ENCODE measurements at places on chromosomes 6 and 20.
A peak's percentile ranks its signal among the peaks of the same experiment; 100 is the strongest.

DNA sequence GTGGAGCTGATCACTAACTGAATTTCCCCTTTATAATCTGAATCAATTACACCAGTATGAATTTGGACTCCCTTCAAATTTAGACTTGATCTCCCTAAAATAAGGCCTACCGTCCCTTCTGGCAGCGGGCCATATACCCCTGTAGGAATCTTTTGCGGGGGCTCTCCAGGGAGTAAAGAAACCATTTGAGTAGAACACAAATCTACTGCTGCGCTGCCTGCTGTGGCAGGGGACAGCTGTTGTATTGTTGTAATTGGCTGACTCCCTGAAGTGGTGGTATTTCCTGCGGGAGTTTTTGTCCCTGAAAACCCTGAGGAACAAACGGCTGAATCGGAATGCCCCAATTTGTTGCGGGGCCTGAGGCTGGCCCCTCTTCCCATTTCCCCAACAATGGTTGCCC lies 16.0 kb upstream of the PTCRA start:
- no peak for DNase-seq

- DNase-seq = no peak
Observed at GRCh38 chr20:51610111-51610510, 67.6 kb upstream of the NFATC2 start.

DNA sequence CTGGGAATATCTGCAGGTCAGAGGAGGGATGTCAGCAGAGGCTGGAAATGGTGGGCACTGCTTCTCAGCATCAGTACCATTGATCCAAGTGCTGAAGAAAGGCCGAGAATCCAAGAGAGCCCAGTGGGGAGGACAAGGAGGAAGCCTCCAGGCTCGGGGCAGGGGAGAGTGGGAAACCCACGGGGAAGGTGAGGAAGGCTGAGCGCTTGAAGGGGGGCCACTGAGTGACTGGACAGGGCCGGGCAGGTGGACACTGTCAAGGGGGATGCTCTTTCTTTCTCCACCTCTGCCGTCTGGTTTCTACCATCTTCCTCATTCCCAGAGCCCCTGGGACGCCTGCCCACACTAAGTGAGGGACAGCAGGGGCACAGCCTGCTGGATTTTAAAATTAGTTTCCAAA lies 335.0 kb downstream of the CDH4 start:
- no peak for DNase-seq

DNA sequence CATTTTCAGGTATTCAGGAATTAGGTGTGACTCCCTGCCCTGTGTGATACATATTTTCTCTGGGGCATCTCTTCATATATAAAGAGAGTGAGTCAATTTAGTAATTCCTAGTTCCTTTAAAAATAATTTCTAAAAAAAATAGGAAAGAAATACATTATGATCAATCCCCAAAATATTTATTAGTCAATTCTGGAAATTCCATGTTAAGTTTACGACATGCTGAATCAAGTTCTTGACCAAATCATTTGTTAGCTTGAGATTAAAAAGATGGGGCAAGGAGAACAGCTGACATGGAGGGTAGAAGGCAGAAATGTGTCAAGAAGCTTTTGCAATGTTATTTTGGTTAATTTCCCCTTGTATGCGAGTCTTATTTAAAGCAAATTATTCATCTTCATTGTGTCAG lies 22.7 kb upstream of the PRDM1 start:
- no peak for DNase-seq

DNA sequence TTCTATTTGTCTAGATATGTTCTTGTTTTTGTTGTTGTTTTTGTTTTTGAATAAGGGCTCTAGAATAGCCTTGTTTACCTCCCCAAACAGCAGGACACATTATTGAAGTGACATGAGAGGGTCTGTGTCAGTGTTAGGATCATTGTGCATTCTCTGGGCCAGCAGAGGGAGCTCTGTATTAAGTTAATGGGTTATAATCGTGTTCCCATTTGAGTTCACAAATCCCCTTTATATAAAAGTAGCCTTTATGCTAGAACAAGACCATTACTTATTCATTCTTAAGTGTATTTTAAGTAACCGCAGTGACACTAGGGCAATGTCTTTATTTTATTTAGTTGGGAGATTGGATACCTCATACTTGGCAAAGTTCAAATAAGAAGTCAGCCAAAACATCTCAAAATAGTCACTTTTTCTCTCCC lies 44.8 kb downstream of the STK4 start:
- DNase-seq = peak; percentile 47

GRCh38 chr6:79801362-79801761 lies 146.0 kb downstream of the ELOVL4 start:
- DNase-seq = no peak

- no peak for DNase-seq
Observed at GRCh38 chr20:24672886-24673677, 203.7 kb downstream of the SYNDIG1 start.

DNA sequence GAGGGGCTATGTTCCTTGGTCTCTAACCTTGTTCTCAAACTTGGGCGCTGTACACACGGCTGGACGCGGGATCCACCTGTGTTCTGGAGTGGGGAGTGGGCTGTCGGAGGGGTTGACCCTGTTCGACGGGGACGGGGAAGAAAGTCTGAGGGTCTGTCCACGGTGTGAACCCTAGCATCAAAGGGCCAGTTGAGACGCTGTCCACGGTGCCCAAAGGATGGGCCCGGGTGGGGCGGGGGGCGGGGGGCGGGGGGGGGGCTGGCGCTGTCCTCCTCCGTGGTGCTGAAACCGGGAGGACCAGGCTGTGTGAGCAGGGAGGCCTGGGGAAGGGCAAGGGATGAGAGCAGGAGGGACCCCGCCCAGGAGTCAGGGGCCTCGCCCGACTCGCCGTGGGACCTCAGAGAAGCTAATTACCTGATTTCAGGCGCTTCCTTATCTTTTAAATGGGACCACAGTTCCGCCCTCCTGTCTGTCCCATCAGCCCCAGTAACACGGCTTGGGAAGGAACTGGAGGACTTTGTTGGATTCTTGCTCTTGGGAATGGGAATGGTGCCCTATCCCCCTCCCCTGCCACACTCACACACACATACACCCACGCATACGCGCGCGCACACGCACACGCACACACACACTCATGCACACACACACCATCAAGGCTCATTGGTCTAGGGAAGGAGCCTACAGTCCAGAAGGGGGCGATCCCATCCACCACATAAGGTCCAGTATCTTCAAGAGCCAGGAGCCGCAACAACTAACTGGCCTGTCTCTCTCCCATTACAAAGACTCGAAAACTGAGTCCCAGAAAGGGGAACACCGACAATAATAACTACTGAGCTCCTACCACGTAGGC lies 1.0 kb upstream of the VSTM2L start:
- DNase-seq = peak; percentile 11

DNA sequence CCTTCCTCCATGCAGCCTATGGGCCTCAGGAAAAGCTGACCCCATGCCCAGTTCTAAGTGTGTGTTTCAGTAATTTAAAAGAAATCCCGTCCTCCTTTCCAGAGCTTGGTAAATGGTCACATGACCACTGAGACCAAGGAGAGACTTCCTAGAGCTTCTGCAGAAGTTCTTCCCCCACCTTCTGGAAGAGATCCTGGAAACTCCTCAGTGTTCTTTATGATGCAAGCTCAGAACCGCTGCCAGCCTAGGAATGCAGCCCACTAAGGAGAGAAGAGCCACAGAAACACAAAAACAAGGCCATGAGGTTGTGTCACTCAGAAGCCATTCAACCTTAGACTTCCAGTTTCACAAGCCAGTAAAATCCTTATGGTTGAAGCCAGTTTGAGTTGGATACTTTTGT lies 348.4 kb downstream of the TPBG start:
- DNase-seq = no peak

- DNase-seq = no peak
Observed at GRCh38 chr6:150586850-150587359, 12.8 kb upstream of the PLEKHG1 start.

GRCh38 chr6:127332383-127332961 lies 10.9 kb downstream of the ECHDC1 start:
- no peak for DNase-seq

- no peak for DNase-seq
Observed at GRCh38 chr6:104532462-104532861, 327.3 kb downstream of the HACE1 start.

GRCh38 chr6:36340618-36341454 lies 4.1 kb upstream of the BNIP5 start:
- DNase-seq = no peak

DNA sequence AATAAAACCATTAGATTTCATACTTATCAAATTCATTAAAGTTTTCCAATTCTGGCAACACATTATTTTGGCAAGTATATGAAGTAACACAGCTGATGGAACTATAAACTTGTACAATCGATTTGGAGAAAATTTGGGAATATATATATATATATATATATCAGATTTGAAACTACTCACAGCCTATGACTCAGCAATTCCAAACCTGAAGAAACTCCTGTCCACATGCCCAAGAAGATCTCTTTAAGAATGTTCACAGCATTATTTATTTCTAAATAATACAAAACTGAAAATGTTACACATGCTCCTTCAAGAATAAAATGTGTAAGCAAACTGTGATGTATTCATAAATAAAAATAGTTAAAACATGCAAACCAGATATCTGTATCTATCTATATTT lies 270.1 kb downstream of the TFAP2A start:
- DNase-seq = no peak

DNA sequence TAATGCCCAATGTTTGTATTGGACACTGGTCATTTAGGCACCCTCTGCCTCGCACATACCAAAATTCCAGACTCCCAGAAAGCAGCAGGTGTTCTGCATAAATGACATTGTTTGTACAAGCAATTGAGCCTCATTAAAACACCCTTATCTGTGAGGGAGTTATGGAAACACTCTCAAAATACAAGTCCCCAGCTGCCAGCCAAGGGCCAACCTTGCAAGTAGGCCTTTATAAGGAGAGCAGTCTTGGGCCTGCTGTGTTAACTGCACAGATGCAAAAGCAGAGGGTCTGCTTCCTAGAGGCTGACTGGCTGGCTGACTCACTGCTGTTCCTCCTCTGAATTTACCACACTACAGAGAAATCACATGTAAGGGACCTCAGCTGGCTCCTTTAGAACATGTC lies 150.4 kb upstream of the HMGN3 start:
- DNase-seq = no peak

GRCh38 chr6:139028658-139029469 lies at the start of gene ABRACL:
Gene ABRACL, plus strand, starts transcription at chr6:139028745. Its CDS starts 5,416 bp downstream, at chr6:139034161.
- peak; percentile 91 for DNase-seq

DNA sequence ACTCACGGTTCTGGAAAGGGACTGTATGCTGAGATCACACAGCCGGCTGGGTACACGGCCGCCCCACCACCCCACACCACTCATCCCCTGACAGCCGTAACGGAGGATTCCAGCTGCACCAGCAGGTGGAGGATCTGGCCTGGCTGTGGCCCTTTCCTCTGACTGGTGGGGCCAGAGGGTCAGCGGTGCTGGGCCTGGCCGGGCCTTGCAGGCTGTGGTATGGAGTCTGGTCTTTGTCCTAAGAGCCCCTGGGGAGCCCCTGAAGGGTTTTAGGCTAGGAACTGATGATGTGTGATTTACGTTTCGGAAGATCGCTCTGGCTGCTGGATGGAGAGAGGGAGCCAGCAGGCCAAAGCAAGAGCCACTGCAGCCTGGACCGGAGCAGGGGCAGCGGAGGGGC lies 26.6 kb downstream of the NOL4L start:
- no peak for DNase-seq

DNA sequence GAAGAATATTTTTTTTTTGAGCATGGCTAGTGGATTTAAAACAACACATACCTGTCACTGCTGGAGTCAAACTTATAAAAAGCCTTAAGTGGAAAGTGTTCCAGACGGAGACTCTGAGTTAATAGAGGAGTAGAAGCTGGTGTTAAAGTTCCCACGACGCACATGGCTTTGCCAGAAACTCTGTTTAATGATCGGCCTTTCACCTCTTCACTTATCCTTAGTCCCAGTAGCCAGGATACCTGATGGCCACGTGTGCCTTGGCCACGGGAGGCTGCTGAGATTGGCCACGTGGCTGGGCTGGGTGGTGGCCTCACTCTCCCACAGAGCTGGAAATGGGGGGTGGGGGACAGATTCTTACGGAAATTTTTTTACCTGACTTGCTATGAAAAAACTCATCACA lies 333.1 kb downstream of the ZFAND3 start:
- no peak for DNase-seq

DNA sequence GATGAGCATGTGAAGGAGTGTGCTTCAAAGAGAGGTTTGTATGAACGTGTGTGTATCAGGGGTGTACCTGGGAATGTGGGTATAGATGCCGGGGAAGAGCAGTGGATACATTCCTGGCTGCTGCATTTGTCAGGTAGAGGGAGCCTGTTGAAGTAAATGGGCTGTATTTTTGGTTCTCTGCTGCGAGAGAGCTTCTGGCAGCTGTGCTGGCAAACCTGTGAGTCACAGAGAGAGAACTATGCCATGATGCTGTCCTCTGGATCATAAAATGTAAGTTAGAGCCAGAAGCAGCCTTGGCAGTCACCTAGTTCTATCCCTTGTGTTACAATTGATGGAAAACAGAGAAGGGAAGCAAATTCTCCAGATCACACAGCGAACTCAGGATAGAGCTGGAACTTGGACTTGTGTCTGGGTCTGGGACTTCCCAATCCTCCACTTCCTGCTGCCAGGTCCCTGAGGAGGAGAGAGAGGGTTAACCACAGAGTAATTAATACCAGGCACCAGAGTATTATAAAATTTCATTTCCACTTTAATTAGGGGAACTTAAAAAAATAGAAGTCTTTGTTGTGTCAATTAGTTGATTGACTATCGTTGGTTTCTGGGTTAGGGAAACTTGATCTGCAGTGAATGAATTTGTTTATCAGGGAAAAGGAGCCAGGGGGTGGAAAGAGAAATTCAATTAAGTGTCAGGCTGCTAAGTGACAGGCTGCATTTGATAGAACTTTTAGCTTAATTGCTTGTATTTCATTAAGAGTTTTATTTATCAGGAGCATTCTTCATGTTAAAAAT lies 41.1 kb upstream of the GTSF1L start:
- DNase-seq = no peak

DNA sequence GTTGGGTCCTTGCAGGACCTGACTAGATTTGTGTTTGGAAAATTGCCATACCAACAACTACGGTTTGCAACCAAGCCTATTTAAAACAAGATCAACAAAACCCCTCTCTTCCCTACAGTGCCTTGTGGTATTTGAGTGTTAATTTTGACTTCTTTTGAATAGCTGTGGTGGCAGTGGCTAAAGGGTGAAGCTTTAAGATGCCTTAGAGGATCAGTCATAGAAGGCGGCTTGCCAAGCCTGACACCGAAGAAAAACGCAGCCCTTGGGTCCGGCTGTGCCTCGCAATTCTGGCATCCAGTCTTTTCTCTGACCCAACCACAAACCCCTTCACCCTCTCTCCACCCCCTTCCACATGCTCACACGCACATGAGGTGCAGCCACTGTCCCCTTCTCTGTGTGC lies 32.6 kb downstream of the BMP6 start:
- no peak for DNase-seq

DNA sequence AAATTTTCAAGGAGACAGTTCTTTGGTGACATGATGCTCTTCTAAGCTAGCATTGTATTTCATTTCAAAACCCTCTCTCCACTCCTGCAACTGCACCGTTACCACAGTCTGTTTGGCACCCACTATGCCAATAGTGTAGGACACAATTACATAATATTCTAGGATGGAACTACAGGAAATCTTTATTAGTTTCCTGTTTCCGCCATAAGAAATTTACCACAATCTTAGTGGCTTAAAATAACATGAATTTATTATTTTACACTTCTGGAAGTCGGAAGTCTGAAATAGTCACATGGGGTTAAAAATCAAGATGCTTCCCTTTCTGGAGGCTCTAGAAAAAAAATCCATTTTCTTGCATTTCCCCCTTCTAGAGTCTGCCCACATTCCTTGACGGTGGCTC lies 733.1 kb downstream of the HDGFL1 start:
- DNase-seq = no peak

Data from HL-60 (cell line).